ENCODE measurements at places on chromosomes 7 and 10.

DNA sequence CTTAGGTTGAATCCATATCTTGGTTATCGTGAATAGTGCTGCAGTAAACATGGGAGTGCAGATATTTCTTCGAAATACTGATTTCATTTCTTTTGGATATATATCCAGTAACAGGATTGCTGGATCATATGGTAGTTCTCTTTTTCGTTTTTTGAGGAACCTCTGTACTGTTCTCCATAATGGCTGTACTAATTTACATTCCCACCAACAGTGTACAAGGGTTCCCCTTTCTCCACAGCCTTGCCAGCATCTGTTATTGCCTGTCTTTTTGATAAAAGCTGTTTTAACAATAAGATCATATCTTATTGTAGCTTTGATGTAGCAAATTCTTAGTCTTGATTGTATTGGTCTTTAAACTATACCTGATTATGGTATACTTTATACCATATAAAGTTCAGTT, 45.3 kb downstream of the ZNRF2 start:
- DNase-seq = no peak

GRCh38 chr10:110679486-110680272, 35.5 kb downstream of the RBM20 start:
- DNase-seq = no peak

- no peak for DNase-seq
Observed at GRCh38 chr10:106557951-106558733, 606.4 kb downstream of the SORCS1 start.

DNA sequence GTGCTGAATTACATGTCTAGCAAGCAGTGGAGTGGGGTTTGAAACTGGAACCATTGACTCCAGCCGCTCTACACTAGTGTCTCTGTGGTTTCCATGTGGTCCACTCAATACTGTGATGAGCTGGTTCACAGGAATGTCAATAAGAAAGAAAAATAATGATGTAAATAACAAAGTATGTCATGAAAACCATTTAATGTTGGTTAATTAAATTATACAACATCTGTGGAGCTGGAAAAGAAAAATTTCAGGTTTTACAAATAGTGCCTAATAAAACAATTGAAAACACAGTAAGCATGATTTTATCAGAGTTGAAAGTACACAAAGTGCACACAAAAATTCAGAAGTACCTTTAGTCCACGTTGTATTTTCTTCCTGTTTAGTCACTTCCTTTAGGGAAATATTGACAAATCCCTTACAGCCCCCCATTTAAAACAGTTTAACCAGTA, 28.7 kb upstream of the NAMPT start:
- no peak for DNase-seq

DNA sequence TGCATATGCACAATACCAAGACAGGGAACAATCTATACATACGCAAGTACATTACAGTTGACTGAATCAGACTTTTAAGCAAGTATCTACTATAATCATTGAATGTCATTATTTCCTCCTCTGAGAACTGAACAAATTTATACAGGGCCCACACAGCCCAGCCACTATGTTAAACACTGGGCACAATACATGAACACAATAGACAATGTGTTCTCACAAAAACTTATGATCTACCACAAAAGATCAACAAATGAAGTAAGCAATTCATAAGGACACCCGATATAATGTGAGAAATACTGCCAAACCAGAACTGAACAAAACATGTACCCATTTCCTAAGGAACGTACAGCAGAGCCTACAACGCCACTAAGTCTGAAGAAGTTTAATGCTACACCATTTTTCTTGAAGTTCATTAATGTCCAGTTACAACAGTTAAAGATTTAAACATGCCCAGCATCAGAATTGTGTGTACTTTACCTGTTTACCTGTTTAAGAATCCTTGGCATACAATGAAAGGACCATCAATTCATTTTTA, 31.5 kb downstream of the SHTN1 start:
- no peak for DNase-seq

GRCh38 chr7:78301407-78301806, 502.8 kb downstream of the PHTF2 start:
- no peak for DNase-seq

DNA sequence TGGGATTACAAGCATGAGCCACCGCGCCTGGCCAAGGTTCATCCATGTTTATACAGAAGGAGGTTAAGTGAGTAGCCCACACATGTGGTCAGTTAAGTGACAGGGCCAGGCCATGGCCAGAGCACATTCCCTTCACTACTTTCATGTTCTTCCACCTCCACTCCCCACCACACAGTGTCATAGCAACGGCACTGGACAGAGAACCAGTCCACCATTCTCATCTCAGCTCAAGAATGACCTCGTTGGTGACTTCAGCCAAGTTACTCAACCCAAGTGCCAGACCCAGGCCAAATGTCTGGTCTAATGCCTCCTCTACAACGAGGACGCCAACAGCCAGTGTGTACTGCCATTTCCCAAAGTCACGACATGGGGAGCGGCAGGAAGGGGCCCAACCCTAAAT, 62.4 kb downstream of the INHBA start:
- DNase-seq = no peak

- DNase-seq = no peak
Observed at GRCh38 chr10:88565072-88565471, 18.0 kb downstream of the RNLS start.

DNA sequence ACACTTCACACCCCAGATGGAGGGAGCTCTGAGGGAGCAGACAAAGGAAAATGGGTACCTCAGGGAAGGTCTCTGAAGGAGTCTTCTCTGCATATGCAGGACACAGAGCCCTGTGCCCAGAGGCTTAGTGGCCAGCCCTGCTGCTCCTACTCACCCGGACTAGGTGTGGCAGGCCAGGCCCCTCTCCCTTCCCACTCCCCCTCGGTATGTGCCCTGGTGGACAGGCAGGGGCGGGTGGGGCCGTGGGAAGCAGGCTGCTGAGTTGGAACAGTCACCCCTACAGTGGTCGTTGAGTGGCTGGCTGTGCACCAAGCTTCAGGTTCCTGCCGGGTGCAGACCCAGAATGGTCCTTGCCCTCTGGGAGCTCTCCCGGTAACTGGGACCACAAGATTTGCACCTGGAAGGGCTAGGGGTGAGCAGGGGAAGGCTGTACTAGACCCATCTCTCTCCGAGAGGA, 68.6 kb downstream of the ZMIZ1 start:
- no peak for DNase-seq

DNA sequence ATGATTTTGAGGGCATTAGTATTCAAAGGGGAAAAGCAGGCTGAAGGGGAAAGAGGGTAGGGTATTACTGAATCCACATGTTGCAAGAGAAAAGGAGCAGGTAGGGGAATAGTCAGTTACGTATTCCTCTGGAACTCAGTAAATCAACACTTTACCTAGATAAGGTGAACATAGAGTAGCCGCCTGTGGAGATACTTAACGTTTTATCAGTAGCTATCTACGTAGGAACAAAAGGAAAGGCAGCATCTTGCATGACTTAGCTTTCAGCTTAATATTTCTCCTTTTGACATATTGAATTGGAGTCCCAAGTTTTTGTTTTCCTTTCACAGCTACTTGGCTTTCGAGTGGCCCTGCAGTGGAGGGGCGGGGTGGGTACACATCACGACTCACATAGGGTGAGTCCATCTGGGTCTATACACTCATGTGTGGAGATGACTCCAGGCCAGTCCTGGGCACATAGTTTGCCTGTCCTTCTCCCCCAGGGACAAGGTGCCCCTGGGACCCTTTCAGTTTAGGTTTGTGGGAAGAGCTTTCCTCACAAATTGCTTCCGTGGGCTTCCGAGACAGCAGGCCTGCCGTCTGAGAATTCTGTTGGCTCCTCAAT, 48.1 kb downstream of the CCNY start:
- DNase-seq = no peak

DNA sequence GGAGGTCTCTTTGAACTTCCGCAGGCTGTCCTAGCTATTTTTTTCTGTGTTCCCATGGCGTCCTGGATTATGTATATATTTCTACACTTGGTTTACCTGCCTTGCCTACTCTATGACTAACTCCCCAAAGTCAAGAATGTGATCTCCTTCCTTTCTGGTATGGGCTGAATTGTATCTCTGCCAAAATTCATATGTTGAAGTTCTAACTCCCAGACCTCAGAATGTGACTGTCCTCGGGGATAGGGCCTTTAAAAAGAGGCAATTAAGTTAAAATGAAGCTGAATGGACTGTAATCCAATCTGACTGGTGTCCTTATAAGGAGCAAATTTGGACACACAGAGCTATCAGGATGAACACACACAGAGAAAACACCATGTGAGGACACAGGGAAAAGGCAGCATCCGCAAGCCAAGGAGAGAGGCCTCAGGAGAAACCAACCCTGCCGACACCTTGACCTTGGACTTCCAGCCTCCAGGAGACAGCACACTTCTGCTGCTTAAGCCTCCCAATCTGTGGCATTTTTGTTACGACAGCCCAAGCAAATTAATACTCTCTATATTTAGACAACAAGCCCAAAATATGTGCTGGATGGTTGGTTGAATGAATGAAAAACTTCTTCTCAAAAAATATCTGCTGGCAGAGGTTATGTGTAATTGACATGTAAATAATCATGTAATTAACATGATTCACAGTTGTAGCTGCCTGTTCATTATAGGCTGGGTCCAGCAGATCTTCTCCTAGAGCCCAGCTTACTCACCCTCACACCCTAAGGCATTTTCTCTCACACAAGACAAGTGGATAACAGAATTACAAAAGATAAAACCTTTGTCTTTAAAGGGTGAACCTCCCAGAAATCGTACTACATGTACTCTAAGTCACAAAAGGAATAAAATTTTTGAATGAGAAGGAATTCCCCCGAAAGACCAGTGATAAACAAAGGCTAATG, 123.7 kb downstream of the CUBN start:
- DNase-seq = no peak

All from activated naive CD4-positive, alpha-beta T cell treated with Interleukin-2 at 50 U/mL for 16 hours (primary cell).